ENCODE measurements at places on chromosomes 11 and 22.

DNA sequence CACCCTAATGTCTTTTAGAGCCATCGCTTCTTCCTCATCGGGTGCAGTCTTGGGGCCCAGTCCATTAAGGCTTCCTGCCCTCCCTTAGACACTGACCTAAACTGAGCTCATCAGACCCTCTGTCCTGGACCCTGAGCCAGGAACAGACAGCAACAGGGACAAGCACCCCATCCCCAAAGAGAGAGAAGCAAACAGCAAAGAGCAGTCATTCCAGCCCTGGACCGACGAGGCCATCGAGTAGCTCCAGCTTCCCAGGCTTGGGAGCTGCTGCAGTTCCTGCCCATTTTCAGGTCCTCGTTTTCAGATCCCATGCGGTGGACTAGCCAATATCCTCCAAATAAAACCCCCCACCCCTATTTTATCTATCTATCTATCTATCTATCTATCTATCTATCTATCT is 25.8 kb upstream of the CACNG2 start:
- DNase-seq = no peak

DNA sequence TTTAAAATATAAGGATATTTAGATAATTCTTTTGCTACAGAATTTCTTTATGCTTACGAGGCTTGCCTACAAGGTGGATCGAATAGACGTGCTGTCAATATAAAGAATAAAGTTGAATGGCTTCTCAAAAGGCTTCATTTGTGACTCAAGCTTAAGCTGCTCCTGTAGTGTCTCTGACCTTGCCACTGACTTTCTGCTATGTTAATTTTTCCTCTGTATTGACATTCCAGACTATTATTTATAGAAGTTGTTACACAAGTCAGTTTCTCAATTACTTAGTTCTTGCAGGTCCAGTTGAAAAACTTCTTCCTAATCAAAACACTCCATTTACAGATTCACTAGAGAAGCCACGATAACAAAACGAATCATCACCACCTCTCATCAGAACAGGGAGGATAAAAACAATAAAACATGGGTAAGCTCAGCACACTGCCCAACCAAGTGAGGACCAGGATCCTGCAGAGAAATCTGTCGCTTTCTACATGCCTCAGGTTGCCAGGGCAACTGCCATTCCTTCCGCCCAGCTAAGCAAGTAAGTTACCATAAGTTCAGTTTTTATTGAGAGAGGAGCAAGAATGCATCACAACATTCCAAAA is 39.0 kb upstream of the CHKA start:
- no peak for DNase-seq

- peak; percentile 94 for DNase-seq
Observed at GRCh38 chr11:67505605-67506396, 638 bp upstream of the PITPNM1 start.

DNA sequence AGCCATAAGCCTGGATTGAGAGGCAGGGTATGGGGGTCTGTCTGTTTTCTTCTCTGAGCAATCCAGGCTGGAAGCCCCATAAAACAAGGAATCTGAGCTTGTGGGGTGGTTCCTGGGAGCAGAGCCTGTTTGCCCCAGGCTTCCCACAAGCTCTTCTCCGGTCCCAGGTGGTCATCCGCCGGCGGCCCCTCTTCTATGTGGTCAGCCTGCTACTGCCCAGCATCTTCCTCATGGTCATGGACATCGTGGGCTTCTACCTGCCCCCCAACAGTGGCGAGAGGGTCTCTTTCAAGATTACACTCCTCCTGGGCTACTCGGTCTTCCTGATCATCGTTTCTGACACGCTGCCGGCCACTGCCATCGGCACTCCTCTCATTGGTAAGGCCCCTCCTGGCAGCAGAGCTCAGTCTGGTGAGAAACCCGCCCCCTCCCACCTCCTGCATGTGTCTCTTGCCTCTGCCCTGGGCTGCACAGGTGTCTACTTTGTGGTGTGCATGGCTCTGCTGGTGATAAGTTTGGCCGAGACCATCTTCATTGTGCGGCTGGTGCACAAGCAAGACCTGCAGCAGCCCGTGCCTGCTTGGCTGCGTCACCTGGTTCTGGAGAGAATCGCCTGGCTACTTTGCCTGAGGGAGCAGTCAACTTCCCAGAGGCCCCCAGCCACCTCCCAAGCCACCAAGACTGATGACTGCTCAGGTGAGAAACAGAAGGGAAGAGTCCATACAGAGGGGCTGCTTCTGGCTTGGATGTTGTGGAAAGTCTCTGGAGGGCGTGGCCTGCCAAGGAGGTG is 11.6 kb downstream of the HTR3A start:
- no peak for DNase-seq

- no peak for DNase-seq
Observed at GRCh38 chr11:12889243-12889642, 119.9 kb upstream of the RASSF10 start.

GRCh38 chr11:3196161-3197043 is 22.2 kb downstream of the MRGPRG start:
- no peak for DNase-seq

DNA sequence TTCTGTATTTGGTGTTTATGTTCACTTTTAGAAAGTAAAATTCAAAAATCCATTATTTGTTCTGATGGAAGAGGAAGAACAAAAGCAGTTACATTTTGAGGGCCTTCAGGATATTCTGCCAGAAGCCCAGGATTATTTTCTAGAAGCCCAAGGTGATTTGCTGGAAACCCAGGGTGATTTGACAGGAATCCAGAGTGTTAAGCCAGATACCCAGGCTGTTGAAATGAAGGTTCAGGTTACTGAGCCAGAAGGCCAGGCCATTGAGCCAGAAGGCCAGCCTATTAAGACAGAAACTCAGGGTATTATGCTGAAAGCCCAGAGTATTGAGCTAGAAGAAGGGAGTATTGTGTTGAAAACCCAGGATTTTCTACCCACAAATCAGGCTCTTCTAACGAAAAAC is 33.1 kb downstream of the CCDC15 start:
- no peak for DNase-seq

DNA sequence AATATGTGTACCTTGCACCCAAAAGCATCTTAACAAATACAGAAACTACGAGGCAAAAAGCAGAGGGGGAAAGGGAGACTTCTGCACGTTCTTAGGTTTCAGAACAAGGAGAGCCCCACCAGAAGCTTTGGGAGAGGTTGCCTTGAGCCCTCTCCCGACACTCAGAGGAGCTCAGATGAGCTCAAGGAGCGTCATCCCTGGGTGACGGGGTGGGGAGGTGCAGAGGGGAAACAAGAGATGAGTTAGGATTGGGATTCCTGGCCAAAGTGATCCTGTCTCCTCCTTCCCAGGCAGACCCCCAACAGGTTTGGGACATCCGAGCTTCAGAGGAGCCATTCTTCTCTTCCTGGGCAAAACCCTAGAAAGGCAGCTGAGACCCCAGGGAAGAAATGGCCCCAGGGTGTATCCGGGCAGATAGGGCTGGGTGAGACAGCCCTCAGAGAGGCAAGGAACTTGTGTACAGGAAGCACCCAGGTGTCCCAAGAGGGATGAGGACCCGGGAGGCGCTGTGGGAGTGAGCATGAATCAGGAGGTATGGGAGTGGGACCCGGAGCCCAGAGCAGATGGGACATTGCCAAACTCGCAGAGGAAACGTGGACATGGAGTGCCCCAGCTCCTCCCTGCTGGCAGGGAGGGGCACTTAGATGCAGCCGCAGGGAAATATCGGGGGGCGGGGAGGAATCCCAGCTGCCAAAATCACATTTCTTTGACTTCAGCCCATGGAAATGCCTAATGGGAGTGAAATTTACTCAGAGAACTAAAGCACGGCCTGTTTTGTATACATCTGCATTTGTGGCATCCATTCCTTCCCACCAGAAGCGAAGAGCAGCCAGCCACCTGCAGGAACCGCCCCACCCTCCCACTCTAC is 12.4 kb downstream of the C1QTNF6 start:
- no peak for DNase-seq

DNA sequence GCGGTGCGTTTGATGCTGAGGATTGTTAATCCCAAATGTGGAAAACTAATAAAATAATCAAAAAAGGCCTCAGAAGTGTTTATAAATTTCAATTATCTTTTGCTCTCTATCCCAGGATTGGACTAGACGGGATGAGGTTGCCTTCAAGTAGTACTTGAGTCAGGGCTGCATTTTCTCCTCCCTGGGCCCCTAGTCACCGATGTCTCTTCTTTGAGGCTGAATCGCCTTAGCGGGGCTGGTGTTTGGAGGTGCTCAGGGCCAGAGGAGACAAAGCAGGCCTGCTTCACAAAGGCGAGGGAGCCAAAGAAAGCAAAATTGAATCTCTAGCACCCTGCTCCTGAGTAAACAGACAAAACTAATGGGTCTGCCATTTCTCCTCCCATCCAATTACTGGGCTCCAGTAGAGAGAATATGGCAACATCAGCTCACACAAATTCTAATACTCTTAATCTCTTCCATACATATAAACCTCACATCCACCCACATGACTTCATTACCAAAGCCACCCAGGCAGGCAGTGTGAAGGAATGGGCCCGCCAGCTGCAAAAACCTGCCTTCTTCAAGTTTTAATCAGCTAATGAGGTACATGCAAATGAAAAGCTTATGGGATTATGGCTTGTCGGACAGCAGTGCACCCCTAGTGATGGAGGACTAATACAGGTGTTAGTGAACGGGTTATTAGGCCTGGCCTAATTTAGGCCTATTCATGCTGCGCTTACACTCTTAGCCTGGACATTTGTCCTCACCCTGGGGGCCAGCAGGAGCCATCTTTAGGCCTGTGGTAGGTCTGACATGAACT is 52.7 kb upstream of the HTATIP2 start:
- DNase-seq = no peak

DNA sequence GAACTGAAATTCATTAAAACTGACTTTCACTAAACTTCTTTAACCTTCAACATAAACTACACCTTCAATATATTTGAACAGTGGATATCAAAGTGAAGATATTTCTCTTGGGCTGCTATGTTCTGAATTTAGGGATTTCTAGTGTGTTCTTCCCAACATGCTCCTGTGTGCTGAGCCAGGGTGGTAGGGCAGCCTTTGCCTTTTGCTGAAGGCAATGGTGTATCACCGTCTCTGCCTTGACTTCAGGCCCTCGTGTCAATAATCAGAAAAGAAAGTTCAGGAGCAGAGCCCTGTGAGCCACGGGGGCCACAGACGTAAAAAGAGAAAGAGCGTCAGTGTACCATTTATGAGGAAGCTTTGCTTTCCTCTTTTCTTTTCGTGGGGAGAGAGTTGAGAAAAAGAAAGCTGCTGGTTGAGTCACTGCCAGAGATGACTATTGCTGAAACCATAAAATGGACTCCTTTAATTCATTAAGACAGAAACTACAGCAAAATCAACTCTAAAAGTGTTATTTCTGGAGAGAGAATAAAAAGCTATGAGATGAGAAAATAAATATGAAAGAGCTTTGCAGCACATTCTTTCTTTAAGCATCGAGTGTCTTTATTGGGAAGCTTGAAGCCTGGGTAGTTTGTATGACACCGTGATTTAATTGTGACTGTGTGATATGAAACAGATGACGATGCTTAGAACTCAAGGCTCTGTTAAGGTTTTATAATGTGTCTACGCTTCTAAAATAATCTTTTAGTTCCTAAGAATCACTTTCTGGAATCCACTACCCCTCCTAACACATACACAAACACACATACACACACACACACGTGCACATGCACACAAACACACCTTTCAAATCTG is 271.8 kb upstream of the MTNR1B start:
- no peak for DNase-seq

- peak; percentile 79 for DNase-seq
Observed at GRCh38 chr11:2202071-2202899, 30.7 kb upstream of the TH start.

- peak; percentile 64 for DNase-seq
Observed at GRCh38 chr11:129593098-129593497, 217.4 kb downstream of the BARX2 start.

DNA sequence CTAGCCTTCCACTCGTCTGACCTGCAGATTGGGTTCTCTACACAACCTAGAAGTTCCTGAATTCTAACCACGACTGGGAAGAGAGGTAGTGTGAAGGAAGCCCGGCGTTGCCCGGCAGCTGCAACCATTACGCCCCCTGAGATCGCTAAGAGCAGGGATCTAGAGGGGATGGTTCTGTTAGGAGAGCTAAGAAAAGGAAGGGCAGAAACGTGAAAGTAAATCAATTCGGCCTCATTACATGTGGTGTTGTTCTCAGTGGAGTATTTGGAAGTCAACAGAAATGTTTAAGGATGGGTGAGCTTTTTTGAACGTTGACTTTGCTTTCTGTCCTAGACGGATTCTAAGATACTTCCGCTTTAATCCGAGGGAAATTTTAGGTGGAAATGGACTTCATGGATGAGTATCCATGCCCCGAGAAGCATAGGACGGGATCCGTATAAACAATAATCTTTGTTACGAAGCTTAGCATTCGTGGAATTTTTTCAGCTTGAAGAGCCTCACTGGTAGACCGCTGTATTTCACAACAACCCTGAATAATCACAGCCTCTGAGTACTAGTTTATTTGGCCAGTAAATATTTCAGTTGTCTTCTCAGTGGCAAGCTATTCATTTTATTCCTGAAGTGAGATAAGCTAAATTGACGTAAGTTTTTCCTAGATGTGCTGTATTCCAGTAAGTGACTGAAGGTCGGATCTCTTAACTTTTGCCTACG is 629 bp downstream of the ATP5MG start:
- DNase-seq = no peak

DNA sequence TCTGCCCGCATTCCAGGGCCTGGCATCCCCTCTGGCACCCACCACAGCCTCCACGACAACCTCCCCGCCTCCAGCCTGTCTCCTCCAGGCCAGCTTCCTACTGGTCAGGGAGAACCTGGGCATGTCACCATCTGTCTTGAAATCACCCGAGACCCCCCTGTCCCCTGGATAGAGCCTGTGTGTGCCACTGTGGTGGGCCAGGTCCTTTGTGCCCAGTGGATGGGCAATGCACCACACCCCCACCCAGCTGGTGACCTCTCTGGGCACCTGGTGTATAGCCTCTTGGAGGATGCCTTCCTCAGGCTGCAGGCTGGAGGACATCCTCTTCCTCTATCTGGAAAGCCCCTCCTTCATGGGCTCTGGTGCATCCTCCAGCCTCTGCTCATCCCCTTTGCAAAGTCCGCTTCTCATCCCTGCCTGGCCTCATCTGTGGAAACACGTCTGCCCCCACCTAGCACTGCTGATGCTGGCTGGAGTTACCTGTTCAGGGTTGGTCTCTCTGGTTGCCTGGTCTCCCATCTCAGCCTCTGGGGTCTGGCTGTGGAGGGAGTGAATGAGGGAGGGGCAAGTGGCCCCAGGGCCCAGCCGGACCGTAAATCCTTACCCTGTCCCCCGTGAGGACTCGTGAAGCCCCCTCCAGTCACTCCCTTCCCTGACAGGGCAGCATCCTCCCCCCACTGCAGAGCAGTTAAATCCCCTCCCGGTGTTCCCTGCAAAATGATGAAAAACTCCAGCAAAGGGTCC is 589.6 kb downstream of the TBC1D22A start:
- DNase-seq = no peak

- peak; percentile 29 for DNase-seq
Observed at GRCh38 chr11:13140873-13141655, 131.9 kb downstream of the RASSF10 start.
